ENCODE measurements at places on chromosomes 3 and 15.

DNA sequence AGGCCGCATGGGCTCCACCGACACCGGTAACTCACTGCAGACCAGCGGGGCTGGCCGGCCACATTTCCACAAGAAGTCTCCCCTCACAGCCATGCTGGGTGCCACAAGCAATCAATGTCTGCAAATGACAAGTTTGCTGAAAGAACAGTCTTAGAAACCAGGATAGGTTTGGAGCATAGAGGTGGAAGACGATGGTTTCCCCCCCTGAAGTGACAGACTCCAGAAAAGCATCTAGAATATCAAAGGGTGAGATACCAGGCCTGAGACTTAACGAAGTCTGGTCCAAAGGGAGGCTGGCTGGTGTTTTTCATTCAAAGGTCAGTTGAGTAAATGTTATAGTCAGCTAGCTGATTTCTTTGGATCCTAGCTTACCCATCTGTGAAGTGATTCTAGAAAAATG, 50.0 kb upstream of the WNT5A start:
- DNase-seq = no peak

DNA sequence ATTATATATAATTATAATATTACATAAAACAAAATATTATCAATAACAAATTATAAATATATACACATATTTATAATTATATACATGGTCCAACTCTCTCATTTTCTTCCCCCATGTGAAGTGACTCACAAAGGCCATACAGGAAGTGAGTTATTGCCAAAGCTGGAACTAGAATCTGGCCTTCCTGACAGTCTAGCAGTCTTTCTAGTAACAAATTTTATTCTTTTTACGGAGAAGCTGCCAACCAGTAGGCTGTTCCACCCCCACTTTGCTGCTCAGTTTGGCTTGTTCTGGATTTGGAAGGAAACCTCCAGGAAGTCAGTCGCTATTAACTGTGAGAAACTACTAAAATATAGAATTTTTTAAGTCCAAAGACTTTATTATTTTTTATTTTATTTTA, 79.6 kb downstream of the DHX36 start:
- no peak for DNase-seq

DNA sequence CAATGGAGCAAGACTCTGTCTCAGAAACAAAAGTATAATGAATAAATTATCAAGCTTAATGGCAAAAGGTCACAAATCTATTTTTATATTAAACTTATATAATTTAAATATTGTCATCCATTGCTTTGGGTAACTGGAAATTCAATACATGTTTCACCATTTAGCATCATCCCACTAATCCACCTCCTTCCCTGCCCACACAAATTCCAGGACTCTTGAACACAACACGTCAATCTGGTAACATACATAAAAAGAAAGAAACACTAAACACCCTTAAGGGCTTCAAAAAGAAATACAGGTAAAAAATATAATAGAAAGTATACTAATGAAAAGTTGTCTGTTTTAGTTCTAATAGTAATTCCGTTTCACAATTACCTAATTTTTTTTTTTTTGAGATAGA, 149.4 kb downstream of the STAG1 start:
- DNase-seq = no peak

DNA sequence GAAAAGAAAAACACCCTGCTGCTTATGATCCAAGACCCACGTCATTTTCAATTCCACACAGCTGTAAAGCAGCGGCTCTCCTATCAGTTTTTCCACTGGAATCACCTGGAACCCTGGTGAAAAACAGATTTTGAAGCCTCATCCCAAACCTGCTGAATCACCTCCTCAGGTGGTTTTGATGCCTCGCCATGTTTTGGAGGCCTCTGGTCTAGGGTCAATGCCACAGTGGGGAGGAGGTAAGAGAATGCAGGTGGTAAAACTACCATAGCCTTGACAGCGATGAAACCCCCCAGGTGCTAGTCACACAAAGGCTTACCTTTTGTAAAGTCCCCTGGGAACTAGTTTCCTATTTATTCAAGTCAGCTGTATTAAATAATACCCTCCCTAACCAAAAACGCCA, 24.8 kb downstream of the MYO1E start:
- no peak for DNase-seq

- no peak for DNase-seq
These were observed 72.9 kb upstream of the ATP10A start for GRCh38 chr15:25936004-25936403.

DNA sequence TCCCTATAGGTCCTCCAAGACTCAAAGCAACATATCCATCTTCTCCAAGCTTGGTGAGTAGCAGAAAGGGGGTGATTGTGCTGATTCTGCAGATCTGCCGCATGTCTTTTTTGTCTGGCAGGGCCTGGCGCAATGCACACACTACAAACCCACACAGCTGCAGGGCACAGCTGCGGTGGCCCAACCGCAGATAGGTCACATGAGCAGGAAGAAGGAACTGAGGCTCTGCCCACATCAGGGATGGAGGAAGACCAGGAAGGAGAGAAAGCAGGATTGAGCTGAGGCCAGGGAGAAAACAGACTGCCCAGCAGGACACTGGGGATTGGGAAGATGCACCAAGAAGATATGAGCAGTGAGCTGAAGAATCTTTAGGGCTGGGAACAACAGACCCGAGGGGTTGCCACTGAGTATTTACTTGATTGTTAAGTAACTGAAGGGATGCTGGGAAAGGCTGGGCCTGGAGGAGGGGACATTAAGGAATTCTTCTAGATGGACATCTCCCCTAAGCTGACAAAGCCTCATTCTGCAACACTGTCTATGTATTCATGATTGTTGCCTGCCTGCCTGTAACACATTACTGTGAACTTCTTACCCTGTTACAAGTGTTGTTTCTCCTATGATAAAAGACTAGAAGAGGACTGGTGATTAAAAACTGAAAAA, 126.7 kb downstream of the MYLK start:
- DNase-seq = no peak

DNA sequence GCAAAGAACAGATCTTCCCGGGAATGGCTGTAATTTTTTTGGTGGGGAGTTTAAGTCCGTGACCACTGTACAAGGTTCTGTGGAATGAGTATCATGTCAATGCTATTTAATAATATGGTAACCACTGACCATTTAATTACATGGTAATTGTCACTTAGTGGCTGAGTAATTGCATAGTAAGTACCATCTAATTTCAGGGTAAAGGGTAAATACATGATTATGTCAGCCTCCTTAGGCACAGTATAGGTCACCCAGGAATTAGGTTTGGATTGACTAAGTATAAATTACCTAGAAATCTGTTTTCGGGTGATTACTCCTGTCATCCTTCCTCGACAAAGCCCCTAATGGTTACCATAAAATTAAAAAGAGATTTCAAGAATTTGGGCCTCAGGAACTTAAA, 120.1 kb upstream of the AGBL1 start:
- DNase-seq = no peak

DNA sequence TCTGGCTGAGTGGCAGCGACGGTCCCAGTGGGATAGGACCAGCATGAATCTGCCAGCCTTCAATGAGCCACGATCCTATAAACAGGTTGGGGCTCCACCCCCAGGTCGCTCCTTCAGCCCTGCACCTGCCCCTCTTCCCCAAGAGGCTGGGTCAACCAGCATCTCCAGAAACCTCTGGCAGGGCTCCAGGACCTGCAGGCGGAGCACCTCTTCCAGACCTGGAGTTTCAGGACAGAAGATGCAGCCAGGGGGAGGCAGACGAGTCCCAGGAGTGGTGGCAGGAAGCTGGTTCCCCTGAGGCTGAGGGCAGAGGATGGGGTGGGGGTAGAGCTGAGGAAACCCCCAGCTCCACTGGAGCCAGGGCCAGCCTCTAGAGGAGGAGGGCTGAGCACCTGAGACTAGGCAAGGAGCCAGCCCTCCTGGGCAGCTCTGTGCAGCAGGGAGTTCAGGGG, at the start of gene PLA2G4D:
PLA2G4D (minus strand) TSS at position 51 of the 452 bp plus-strand sequence. CDS start 103 bp downstream, outside the sequence.
- no peak for DNase-seq

DNA sequence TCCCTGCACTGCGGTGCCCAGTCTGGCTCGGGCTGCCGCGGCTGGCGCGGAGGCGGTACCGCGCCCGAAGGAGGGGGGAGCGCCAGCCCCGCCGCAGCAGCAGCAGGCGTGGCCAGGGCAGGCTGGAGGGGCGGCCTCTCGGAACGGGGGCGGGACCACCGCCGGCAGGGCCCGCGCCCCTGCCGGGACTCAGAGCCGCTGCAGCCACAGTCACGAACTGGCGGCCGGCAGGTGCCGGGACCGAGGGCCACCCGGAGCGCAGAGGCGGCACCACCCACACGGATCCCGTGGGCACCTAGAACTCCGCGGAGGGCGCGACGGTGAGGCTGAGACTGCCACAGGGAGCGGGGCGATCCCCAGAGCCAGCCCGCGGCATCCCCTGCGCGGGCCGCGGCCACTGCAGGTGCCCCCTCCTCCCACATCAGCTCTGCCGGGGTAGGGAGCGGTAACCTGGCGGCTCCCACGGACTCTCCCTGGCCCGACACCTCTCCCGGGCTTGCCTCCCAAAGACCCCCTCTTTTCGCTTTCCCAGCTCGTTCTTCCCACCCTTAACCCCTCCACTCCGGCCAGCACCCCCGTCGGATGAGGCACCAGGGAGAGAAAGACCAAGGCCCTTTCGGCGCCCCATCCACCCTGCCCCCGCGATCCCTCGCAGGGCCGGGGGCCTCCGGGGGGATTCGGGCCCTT, at the start of gene VWA5B2:
VWA5B2 (plus strand) TSS at position 192 of the 687 bp plus-strand sequence. CDS start 944 bp downstream, outside the sequence.
- DNase-seq = peak; percentile 68

DNA sequence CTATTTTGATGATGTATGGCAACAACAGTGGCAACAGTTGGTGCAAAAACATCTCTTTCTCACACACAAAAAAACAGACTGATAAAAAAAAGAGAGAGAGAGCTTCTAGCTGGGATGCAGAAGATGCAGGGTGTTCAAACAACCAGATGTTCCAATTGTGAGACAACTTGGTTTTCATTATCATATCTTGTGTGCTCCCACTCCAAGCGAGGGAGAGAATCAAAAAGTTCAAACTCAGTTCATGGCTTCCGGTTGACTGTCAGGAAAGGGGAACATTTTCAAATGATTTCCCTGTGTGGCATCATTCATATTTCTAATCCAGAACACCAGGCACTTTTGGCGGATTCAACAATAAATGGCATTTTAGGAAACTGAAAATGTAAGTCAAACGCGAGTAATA, 72.1 kb downstream of the RSL24D1 start:
- no peak for DNase-seq

DNA sequence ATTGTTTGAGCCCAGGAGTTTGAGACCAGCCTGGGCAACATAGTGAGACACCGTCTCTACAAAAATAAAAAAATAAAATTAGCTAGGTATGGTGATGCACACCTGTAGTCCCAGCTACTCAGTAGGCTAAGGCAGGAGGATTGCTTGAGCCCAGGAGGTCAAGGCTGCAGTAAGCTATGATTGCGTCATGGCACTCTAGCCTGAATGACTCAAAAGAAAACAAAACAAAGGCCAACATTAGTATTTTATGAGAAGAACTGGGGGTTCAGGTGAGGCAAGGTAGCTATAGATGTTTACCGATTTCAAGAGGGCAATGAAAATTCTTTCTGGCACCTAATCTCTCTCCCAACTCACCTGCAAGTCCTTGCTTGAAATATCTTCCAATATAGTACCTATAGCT, 77.2 kb downstream of the GREM1 start:
- no peak for DNase-seq

DNA sequence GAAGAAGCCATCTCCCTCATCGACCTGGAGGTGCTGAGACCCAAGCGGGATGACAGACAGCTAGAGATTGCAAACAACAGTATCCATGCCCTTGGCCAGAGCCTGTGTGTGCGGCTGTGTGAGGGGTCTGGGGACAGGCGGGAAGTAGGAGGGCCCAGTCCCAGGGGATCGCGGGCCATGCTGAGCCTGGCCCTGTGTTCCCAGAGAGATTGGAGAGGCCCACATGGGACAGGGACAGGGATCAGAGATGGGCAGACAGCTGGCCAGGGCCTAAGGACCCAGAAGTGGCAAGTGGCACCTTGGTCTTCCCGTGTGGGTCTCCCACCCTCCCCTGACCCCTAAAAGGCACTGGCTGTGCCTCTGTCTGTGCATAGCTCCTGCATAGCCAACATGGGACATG, 10.9 kb upstream of the RHO start:
- no peak for DNase-seq

- DNase-seq = peak; percentile 57
These were observed 4.8 kb downstream of the RARRES1 start for GRCh38 chr3:158727206-158728060.

- DNase-seq = no peak
These were observed 99.6 kb downstream of the TUSC7 start for GRCh38 chr3:116809208-116809607.

- no peak for DNase-seq
These were observed 147.3 kb upstream of the UBE2E2 start for GRCh38 chr3:23055733-23056376.

DNA sequence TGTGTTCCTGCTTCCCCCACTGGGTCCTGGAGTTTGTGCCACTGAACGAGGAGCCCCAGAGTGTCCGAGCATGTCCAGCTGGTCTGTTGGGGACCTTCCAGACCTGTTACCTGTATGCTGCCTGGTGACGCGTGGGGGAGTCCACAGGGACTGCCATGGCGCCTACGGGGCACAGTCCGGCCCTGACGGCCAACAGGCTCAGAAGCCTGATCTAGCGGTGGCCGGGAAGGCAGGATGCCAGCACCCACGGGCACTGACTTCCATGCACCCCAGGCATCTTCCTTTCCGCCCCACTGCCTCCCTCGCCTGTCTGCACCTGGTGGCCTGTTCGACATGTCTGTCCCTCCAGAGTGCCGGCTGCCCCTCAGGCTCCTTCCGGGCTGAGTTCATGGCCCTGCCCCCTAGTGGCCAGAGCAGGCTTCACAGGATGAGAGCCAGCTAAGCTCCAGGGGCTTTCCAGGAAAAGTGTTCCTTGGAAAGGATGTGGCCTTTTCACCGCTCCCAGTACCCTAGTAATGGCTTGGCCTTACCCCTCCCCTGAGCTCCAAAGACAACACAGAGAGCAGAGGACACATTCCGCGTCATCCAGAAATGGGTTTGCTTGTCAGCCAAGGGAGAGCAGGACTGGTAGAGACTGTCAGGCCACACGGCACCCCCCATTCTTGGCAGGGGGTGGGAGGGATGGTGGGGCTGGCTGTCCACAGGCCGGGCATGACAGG, 35.7 kb downstream of the NGRN start:
- peak; percentile 26 for DNase-seq

GRCh38 chr15:81766829-81767475, 278.9 kb downstream of the MEX3B start:
- no peak for DNase-seq
